ENCODE measurements at places on chromosomes 6 and 20.

DNA sequence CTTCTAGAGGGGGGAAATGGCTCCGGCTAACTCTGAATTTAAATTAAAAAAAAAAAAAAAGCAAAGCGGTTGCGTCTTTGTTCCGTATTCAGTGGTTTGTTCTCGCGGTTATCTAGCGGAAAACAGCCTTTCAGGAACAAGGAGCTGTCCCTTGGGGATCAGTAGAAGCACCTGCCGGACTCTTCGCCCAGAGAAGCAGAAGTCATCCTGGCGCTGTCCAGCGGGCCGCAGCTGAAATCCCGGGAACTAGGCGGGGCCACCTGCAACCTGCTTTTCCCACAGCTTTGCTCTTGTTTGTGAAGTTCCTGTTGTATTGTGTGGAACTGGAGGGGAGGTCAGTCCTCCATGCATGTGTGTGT, 43.9 kb upstream of the GJE1 start:
- peak; percentile 38 for DNase-seq

DNA sequence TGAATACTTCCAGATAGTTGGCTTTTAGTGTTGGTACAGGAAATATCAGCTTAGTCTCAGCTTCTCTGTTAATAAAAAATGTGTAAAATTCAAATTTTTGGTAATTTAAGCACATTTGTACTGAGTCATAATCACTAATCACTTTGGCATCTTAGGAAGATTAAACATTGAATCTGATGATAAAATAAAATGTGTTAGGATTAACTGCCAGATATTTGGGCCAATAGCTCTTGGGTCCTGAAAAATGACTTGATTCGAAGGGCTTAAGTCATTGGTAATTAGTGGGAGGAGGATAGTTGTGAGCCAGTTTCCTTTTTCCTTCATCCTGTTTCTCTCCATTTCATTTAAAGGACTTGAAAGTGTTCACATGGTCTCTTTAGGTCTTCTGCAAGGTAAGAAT, 426.1 kb downstream of the RFPL4B start:
- DNase-seq = no peak

DNA sequence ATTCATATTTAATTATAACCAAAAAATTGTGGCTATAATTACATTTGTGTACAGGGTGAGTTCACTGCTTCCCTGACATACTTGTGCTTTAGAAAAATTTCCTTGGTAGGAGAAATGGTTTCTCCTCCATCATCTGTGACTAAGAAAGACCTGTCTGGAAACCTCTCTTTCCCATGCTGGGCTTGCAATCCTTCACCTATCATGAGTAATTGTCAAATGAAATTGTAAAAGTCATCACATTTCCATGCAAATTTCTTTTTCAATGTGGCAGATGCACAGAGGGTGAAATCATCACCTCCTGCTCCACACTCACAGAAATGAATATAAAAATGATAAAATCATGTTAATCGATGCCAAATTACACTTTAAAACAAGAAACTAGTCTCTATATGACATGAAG, 1.5 kb upstream of the SIRPB1 start:
- no peak for DNase-seq

- no peak for DNase-seq
Measured at GRCh38 chr6:170230520-170231292, 60.2 kb downstream of the DLL1 start.

- DNase-seq = no peak
Measured at GRCh38 chr20:2899243-2899642, 26.0 kb downstream of the PTPRA start.

DNA sequence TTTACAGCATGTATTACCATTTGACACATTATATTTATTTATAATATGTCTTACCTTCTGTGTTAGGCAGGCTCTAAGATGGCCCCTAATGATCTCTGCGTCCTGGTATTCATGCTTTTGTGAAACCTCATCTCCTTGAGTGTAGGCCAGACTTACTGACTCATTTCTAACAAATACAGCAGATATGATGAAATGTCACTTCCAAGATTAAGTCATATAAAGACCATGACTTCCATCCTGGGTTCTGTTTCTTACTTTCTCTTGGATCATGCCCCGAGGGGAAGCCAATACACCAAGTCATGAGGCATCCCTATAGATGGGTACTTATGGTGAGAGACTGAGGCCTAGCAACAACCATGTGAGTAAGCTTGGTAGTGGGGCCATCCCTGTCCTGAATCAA, 30.2 kb downstream of the ZHX3 start:
- DNase-seq = no peak

GRCh38 chr20:18719426-18719825, 94.2 kb upstream of the SCP2D1 start:
- peak; percentile 44 for DNase-seq

GRCh38 chr20:61900011-61900944, 165.4 kb downstream of the TAF4 start:
- DNase-seq = no peak

Measured in femur (tissue), 1 donor.